ENCODE measurements at places on chromosomes 3 and 15.

DNA sequence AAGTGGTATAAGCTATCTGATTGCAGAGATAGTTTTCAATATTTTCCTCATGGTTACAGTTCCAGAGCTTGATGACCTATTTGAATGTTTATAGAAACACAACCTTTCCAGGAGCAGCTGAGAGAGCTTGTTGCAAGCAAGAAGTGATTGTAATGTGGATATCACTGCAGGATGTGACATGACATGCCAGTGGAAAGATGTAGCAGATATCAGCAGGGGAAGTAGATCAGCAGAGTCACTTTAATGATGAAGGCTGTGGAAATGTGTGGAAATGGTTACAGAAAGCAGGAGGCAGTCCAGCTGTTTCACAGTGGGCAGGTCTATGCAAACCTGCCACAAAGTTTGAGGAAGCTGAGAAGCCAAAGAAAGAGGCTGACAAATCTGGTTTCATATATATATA is 21.0 kb downstream of the TMEM158 start:
- no peak for DNase-seq

DNA sequence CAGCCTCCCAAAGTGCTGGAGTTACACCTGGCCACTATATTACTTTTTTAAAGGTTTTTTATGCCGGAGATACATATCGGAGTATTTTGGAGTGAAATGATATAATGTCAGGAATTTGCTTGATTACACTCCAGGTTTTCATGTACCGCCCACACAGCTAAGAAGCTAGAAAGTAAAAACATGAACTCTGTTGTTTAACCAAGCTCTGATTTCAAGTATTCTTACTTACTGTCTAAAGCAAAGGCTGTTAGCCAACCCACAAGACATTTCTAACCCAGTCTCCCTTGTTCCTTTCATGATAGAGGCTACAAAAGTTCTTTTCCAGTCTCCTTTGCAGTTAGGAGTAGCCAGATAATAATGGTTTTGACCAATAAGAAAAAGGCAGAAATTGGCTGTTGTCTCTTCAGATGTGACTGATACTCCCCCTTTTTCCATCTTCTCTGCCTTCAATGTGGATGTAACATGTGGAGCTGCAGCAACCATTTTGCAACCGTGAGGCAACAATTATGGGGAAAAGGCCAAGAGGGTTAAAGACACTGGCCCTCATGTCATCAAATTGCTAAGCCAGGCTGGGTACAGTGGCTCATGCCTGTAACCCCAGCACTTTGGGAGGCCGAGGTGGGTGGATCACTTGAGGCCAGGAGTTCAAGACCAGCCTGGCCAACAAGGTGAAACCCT is 6.1 kb upstream of the CP start:
- DNase-seq = no peak

DNA sequence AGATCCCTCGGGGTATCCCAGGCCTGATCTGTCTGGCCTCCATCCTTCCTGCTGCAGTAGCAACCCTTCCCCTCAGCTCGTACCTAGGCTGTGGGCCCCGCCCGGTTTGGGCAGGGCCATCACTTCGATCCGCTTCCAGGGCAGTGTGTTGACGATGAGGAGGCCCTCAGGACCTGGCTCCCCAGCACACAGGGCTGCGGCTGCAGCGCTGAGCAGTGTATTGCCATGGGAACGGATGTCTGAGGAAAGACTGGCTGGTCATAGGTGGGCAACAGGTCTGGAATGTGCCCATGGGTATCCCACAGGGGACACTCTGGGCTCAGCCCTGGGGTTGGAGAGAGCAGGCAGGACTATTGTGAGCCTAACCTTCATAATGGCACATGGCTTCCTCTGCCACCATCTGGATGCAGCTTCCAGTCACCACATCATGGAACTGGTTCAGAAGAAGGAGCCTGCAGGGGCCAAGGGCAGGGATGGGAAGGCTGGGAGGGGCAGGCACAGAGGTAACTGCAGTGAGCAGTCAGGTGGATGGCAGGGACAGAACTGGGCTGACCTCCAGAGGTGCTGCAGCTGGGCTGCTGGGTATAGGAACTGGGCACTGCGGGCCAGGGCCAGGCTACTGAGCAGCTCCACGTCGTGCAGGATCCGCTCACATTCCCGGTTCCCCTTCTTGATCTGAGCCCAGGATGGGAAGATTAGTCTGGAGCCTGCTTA is 8.7 kb downstream of the MAN2C1 start:
- DNase-seq = no peak

GRCh38 chr15:60000113-60000823 is 3.8 kb upstream of the FOXB1 start:
- no peak for DNase-seq

- DNase-seq = no peak
Measured at GRCh38 chr15:89416339-89417183, 79.8 kb downstream of the RHCG start.

GRCh38 chr15:67100801-67101581 is 35.6 kb downstream of the SMAD3 start:
- DNase-seq = no peak

GRCh38 chr3:65539616-65540015 is 499.1 kb downstream of the MAGI1 start:
- DNase-seq = no peak

DNA sequence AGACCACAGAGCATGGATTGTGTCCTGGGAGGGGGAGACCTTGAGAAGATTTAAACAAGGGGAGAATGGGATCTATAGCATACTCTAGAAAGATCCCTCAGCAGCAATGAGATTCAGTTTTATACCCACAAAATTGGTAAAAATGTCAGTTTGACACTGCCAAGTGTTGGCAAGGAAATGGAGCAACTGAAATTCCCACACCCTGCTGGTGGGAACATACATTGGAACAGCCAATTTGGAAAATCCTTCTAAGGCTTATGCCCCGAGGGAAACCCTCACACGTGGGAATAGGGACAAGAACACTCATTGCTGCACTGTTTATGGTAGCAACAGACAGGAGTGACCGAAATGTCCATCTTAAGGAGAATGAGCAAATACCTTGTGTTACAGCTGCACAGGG is 5.0 kb upstream of the DNAJB8 start:
- no peak for DNase-seq

DNA sequence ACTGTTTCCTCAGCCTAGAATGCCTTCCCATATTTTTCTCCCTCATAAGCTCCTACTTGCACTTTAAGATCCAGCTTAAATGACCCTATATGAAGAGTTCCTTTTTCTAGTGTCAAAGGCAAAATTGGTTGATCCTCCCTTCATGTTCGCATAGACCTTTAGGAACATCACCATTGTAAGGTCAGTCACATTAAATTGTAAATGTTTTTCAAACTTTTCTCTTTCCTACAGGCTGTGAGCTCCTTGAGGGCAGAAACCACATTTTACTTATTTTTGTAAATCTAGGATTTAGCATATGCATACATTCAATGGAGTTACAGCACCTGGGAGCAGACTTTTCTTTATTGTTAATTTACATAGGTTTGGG is 813 bp downstream of the SMCO1 start:
- DNase-seq = no peak

DNA sequence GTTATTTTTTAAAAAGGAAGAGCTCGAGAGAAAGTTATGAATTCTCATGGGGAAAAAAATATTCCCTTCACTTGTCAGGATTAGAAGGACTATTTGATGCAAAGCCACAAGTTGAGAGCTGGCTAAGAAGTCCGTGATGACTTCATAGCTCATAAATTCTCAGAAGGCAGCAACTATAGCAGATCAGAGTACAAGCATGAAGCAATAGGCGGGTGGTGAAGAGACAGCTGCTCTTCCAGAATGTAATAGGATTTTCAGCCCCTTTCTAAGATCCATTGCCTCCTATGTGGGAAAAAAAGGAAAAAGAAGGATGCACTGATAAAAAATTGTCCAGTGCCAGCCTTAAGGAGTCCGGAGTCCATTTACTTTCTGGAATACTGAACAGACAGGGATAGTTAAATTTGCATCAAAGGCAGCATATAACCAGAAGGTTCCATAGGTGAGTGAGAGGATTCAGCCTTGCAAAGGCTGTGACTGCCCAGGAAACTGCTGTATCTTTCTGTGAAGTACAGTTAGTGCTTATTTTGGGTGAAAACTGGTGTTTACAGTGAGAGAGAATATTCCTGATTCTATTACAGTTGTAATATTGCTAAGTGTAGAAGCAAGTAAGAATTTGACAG is 929.5 kb upstream of the ALCAM start:
- no peak for DNase-seq

- DNase-seq = no peak
Measured at GRCh38 chr3:69888943-69889315, 110.6 kb upstream of the SAMMSON start.

DNA sequence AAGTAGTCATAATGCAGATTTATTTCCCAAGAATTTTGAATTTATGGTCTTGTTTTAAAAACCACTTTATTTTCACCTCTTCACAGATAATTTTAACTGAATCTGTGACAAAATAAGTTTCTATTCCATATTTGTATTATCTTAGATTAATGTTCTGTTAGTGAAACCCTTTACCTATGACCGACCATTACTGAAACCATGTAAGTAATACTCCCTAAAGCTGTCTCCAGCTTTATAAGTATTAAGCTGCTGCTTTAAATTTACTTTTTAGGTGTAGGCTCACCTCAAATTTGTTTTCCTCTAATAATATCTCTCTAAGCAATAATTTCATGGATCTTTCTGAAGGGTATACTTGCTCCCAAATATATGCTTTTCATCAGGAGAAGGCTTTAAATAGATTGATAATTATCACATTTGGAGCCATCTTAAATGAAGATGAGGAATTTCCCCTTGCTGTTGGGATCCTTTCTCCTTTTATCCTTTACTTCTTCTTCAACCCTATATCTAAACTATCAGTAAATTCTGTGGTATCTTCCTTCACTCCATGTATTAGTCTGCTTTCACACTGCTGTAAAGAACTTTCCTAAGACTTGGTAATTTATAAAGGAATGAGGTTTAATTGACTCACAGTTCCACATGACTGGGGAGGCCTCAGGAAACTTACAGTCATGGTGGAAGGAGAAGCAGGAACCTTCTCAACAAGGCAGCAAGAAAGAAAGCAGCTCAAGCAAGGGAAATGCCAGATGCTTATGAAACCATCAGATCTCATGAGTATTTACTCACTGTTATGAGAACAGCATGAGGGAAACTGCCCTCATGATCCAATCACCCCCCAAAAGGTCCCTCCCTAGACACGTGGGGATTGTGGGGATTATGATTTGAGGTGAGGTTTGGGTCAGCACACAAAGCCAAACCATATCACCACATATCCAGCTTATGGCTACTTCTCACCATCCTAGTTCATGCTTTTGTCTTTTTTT is 92.3 kb upstream of the P2RY1 start:
- no peak for DNase-seq

DNA sequence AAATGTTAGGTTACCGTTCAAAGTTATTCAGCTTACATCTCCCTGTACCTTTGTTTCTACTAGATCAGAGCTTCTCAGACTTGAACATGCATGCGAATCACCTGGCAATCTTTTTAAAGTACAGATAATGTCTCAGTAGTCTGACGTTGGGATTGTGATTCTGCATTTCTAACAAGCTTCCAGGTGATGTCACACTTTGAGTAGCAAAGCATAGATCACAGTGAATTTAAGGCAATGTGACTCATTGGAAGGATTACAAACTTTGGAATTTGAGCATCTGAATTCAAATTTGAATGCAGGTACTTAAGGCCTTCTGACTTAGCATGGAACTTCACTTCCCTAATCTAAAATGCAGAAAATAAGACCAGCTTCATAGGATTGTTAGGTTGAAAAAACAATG is 10.8 kb upstream of the ZMAT3 start:
- no peak for DNase-seq

- DNase-seq = no peak
Measured at GRCh38 chr3:156892701-156893100, 66.5 kb downstream of the LEKR1 start.

DNA sequence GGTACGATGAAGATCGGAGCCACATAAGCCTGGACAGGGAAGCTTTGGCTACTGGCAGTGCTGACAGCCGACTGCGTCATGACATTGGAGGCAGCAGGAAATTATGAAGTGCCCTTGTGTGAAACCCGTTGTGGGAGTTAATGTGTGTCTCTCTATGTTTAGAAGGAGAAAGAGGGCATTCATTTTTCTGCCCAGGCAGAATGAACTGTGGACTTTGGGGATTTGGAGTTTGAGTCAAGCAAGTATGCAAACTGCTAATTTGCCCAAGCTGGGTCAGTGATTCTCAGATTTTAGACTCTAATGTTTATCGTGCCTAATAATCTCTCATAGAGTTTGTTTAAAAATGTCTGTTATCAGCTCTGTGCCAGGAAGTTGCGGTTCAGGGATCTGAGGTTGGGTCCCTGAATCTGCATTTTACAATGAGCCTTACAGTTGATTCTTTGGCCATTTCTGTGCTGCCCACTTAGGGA is 5.6 kb downstream of the CTXND1 start:
- DNase-seq = no peak
